ENCODE measurements at places on chromosomes 4 and X. TPM values are rescaled to one million over a fixed set of nuclear protein-coding genes. Genes with fewer than 3 reads are reported as not detected.

Gene BEX3
- 181 TPM for total RNA-seq

Gene LYAR
- 31.5 TPM for total RNA-seq

Gene XAGE1B
- 5.5 TPM for total RNA-seq

Gene P2RY10
- not detected for total RNA-seq

Gene RS1
- not detected for total RNA-seq

Gene MORC4
- 8.0 TPM for total RNA-seq

Gene FHDC1
- total RNA-seq, result 0.49 TPM

Gene DRP2
- total RNA-seq, result 0.12 TPM

Gene NCAPG
- total RNA-seq, result 82.1 TPM

Gene XK
- under 0.01 TPM for total RNA-seq

Gene REELD1
- not detected for total RNA-seq

Gene PLXNA3
- 3.9 TPM for total RNA-seq

Gene MAGEB17
- total RNA-seq, result not detected

Gene C4orf50
- total RNA-seq, result not detected

Gene MAGEA4
- 0.60 TPM for total RNA-seq

Gene MTTP
- total RNA-seq, result 0.39 TPM

Gene FAM156B
- 28.0 TPM for total RNA-seq

Gene ZFP92
- not detected for total RNA-seq

Gene MAGEB2
- total RNA-seq, result 0.78 TPM

Gene ANXA5
- 478 TPM for total RNA-seq

Gene VCX3A
- not detected for total RNA-seq

Gene GAB3
- total RNA-seq, result under 0.01 TPM

Gene RAI2
- not detected for total RNA-seq

Gene AADAT
- 3.4 TPM for total RNA-seq

Gene SSX1
- total RNA-seq, result 2.0 TPM

Gene IQCM
- not detected for total RNA-seq

Gene SPANXA1
- 69.2 TPM for total RNA-seq

Data from RPMI7951 (cell line).